ENCODE measurements at places on chromosomes 11 and 22. TPM values are rescaled to one million over a fixed set of nuclear protein-coding genes. Genes with fewer than 3 reads are reported as not detected.
A peak's percentile ranks its signal among the peaks of the same experiment; 100 is the strongest.

The PIK3IP1 gene
- 33.3 TPM for polyA plus RNA-seq

The KMT5B gene
- polyA plus RNA-seq, result 20.2 TPM

The KREMEN1 gene
- polyA plus RNA-seq, result 50.5 TPM

The MS4A15 gene
- polyA plus RNA-seq, result not detected

The TEX12 gene
- not detected for polyA plus RNA-seq

The OR8A1 gene
- polyA plus RNA-seq, result not detected

The PARVG gene
- 5.1 TPM for polyA plus RNA-seq

The KRTAP5-2 gene
- not detected for polyA plus RNA-seq

The TUBA8 gene
- 14.4 TPM for polyA plus RNA-seq

The TREH gene
- not detected for polyA plus RNA-seq

The ZC3H12C gene
- polyA plus RNA-seq, result 2.5 TPM

DNA sequence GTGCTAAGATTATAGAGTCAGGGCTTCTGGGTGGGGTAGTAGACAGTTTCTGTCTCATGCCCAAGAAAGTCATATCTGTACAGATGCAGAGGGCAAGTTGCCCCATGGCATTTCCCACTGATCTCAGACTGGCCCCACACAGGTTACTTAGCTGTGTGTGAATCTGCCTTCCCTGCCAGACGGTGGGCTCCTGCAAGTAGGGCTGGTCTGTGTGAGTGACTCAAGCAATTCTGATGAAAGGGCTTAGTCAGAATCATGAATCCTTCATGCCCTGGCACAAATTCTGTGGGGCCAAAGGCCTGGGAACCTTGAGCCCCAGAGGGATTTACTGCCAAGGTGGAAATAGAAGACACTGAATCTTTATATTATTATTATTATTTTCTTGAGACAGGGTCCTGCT is 30.4 kb downstream of the USH1C start:
- DNase-seq, result no peak

DNA sequence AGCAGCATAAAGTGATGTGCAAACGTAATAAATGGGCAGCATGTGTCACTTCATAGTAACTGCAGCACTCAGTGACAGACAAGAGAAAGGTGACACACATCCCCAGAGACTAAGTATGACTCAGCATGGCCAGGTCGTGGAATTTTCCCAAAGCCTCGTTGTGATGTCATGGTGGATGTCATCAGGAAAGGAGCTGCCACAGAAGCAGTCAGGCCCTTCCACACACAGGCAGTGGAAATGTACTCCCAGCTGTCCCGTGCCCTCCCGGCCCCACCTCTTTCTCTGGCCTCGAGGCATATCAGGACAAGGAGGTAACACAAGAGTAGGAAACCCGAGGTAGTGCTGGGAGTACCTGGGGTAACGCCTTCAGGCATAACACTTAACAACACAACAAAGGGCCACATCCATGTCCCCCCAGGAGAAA is 8.1 kb downstream of the PC start:
- no peak for DNase-seq

- DNase-seq, result no peak
These were observed 130.4 kb downstream of the PAX6 start for GRCh38 chr11:31680770-31681169.

GRCh38 chr22:45455621-45456020 is 42.1 kb downstream of the RIBC2 start:
- DNase-seq, result no peak

DNA sequence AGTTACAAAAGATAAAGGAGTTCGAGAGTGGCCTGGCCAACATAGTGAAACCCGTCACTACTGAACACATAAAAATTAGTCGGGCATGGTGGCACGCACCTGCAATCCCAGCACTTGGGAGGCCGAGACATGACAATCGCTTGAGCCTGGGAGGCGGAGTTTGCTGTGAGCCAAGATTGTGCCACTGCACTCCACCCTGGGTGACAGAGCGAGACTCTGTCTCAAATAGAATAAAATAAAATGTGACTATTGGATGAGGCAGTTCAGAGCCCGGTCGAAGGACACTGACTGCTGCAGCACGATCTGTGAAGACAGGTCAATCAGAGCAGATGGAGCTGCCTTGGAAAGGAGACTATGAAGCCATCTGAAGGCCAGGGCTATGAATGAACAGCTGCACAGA is 37.7 kb upstream of the ANO1 start:
- no peak for DNase-seq

- DNase-seq, result peak; percentile 75
These were observed 725 bp downstream of the ARHGAP42 start for GRCh38 chr11:100687630-100688395.

DNA sequence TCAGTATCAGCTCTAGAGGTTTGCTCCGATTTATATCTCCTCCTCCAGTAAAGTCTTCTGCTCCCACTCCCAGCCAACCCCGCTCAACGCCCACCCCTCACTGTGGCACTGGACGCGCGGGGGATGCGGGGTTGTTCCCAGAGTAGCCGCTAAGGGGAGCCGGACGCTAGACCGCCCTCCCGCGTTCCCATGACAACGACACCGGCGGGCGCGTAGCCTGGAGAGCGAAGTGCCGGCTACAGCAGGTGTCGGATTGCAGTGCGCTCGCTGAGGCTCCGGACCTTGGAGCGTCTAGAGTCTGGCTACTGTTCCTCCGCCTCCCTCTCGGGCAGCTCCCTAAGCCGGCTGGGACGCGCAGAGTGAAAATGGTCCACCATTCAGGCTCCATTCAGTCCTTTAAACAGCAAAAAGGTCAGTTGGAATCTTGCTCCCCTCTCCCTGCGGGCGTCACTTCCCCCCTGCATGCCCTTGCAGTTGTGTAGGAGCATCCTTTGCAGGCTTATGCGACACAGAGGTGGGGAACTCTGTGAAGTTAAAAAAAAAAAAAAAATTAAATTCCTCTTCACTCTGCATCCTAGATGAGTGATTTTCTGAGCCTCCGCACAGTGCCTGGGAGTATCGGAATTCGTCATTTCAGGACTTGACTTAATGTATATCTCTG is at the start of gene ANO3:
Gene ANO3 (plus strand): TSS at position 220 of the 661 bp plus-strand sequence. CDS start 146 bp downstream, at position 366.
- peak; percentile 95 for DNase-seq

DNA sequence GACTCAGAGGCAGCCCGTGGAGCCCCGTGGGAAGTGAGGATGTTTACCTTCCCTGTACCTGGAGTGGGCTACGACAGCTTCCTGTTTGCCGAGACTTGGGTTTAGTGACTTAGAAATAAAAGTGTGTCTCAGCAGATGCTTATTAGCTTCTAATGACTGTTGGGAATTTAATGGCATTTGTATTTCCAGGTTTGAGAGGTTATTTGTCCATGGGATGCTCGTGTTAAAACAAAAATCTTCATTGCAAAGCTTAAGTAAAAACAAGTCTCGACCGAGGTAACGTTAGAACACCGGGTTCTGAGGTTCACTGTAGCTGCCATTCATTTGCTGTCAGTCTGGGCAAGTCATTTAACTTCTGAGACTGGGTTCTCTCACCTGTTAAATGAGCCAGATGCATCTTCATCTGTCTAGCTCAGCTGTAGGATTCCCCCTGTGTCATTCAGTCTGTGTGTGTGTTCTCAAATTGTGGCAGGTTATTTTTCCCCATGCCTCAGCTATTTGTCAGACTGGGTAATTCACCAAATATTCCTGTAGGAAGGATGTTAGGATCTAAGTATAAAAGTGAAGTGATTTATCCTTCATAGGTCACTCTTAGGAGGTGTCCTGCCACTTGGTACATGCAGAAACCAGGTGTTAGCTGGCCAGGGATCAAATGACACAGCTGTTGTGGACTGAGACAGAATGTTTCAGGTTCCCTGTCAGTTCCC is 791 bp downstream of the EI24 start:
- no peak for DNase-seq

GRCh38 chr22:38490915-38491314 is 15.2 kb downstream of the DDX17 start:
- no peak for DNase-seq

- no peak for DNase-seq
These were observed 56.2 kb downstream of the GGTLC2 start for GRCh38 chr22:22700631-22701030.

DNA sequence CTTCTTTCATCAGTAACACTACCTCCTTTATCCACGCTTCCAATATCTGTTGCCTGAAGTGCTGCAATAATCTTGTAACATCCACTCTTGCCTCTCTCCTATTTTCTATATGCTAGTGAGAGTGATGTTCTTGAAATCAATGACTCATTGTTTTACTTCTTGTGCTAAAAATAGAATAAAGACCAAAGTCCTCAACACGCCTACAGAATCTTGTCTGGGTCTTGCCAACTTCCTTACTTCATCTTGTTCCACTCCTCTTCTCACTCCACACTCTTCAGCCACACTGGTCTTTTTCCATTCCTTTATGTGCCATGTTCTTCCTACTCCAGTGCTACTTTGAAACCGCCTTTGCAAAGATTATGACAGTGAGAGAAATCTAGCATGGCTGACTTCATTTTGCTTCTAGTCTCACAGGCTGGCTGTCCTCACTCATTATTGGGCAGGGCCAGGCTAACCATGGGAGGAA is 136.4 kb downstream of the CCDC81 start:
- no peak for DNase-seq

- DNase-seq, result peak; percentile 39
These were observed 592 bp downstream of the EEF1G start for GRCh38 chr11:62573006-62573591.

DNA sequence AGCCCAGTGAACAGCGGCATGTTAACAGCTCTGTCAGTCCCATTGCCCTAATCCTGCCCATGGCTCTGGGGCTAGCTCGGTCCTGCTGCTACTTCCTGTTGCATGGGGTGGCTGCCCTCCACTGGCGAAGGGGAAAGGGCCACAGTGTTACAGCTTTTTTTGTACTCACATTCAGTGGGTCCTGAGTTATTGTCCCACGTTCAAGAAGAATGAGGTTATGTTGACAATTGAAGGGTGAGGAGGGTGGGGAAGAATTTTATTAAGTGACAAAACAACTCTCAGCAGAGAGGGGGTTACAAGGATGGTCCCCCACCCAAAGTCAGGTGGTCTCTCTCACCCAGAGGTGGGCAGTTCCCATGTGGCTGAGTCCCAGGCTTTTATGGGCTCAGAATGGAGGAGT is 17.7 kb upstream of the MS4A7 start:
- DNase-seq, result no peak

- no peak for DNase-seq
These were observed 38.8 kb downstream of the GNB1L start for GRCh38 chr22:19815823-19816290.

GRCh38 chr11:126466236-126467045 is 111.0 kb downstream of the ST3GAL4 start:
- no peak for DNase-seq

DNA sequence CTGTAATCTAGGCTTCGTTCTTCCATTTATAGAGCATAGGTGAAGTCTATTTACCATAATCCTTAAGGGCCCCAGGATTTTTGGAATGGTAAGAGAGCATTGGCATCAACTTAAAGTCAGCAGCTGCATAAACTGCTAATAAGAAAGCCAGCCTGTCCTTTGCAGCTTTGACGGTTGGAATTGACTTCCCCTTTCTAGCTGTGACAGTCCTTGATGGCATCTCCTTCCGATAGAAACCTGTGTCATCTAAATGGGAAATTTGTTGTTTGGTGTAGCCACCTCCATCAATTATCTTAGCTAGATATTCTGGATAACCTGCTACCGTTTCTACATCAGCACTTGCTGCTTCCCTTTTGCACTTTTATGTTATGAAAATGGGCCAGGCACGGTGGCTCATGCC is 58.0 kb upstream of the GLYATL1B start:
- no peak for DNase-seq

DNA sequence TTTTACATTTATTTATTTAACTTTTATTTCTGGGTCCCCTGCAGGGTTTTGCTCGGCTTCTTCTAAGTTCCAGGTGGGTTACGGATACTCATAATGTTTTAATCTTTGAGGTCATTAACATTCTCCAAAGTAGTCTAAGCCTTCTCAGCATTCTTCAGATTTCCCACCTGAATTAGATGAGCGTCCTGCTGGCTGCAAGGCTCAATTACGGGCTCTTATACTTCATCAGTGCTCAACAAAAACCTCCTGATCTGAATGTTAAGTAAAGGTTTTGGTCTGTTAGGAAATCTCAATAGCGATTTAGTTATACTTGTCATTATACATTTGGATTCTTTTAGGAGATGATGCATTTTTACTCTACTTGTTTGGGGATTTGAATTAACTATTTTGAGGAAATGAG is 27.3 kb upstream of the NFRKB start:
- DNase-seq, result no peak

GRCh38 chr11:75954039-75954438 is 139.0 kb downstream of the UVRAG start:
- DNase-seq, result no peak

All from brain (organoid and tissue), 16 donors.